ENCODE measurements at places on chromosomes 16 and 17. TPM values are rescaled to one million over a fixed set of nuclear protein-coding genes. Genes with fewer than 3 reads are reported as not detected.

DNA sequence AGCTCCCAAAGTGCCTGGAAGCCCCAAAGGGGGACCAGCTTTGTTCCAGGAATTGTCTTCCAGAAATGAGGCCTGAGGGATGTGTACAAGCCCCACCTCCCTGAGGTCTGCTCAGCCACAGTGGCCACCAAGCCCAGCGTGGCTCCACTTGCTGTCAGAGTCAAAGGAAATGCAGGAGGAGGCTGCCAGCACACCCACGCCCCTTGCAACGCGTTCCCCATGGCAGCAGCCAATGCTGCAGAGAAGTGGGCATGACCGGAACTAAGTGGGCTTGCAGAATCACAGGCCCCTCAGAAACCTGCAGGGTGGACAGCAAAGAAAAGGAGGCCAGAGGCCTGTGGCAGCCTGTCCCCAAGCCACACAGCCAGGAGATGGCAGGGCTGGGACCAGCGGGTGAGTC lies 320.8 kb downstream of the FOXL1 start:
- DNase-seq = no peak

- no peak for DNase-seq
Observed at GRCh38 chr16:24553983-24554382, 14.6 kb downstream of the RBBP6 start.

- DNase-seq = no peak
Observed at GRCh38 chr17:958712-959451, 20.7 kb downstream of the NXN start.

DNA sequence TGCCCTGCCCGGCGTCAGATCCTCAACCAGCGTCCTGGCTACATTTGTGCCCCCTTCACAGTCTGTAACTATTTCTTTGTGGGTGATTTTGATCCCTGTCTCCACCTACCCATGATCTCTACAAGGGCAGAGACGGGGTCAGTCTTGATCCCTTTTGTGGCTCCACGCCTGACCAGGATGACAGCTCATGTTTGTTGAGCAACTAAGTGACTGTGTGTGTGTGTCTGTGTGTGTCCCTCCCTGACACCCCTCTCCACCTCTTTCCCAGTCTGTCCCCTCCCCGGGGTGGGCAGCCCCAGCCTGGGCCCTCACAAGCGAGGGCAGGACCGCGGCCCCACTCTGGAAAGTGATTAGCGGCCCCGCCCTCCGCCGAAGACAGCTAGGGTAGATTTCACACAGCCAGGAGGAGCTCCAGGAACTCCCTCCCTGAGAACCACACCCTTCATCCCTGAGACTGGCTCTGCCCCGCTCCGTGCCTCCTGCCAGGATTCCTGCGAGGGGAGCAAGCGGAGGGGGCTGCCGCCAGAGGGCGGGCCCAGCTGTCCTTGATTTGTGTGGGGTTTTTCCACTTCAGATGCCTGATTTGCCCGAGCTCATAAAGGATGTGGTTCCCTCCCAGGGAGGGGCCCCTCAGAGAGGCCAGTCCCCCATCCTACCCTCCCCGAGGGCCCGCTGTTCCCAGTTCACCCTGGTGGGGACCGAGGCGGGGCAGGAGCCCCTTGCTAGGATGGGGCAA lies 5.3 kb upstream of the HS3ST6 start:
- DNase-seq = no peak

DNA sequence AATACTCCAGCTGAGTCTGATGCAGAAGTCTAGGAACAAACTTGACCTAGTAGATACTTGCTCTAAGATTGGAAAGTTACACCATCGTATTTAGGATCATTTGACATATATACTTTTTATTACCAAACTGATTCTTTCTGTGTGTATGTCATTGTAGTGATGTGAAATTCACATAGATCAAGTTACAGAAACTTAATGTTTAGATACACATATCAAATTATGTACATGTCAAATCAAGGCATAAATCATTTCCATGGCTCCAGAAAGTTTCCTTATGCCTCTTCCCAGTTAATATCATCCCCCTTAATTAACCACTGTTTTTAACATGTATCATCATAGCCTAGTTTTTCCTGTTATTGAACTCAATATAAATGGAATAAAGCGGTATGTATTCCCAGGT lies 292.0 kb upstream of the CDH11 start:
- DNase-seq = no peak

GRCh38 chr17:9174779-9175574 lies 153.7 kb downstream of the NTN1 start:
- no peak for DNase-seq

DNA sequence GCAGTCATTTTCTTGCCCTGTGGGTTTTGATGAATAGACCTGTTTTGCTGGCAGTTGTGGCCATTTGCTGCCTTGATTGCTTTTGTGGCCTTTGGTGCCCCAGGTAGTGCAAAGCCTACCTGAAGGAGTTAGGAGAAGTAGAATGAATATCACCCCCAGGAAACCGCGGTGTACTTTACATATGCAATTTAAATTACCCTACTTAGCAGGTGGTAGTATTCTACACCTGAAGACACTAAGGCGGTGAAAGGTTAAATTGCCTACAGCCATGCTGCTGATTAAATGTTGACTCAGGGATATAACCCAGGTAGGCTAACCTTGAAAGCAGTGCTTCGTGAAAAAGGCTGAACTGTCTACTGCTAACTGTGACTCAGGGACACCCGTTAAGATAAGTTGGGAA lies 27.2 kb upstream of the WWOX start:
- DNase-seq = no peak

- no peak for DNase-seq
Observed at GRCh38 chr16:28556914-28557320, 3.2 kb downstream of the SGF29 start.

GRCh38 chr17:59769887-59770286 lies 62.4 kb downstream of the VMP1 start:
- DNase-seq = no peak

DNA sequence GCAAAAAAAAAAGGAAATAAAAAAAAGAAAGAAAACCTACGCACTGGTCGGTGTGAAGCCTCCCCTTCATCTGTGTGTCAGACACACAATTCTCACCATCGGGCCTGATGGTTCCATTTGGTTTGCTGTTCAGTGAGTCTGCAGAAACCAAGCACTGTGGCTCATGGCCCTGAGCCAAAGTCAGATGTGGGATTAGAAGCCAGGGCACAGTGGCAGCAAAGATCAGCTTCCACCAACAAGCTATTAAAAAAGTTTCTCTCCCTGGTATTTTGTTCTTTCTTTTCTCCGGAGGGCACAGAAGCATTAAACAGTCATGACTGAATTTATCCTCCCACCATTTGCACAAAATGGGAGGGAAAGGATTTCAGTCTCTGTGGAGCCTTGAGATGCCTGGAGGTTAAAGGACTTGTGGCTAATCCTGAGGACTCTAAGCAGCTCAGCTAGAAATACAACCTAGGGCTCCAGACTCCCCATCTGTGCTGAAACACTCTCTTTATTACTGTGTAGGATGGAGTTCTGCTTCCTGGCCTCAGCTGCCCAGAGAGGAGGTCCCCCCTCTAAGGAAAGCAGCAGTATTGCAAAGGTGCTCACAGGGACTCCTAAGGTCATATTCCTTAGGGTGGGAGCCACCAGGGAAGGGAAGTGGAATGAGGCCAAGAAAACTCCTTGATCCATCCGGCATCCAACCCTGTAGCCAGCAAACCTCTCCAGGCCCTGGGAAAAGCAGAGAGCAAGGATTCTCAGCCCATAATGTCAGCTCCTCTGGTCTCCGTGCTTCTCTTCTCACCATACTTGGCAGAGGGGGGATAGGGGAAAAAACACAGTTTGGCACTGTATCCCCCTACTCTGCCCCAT lies 28.2 kb downstream of the SLC39A11 start:
- no peak for DNase-seq

- no peak for DNase-seq
Observed at GRCh38 chr17:66455060-66455459, 152.6 kb downstream of the PRKCA start.

DNA sequence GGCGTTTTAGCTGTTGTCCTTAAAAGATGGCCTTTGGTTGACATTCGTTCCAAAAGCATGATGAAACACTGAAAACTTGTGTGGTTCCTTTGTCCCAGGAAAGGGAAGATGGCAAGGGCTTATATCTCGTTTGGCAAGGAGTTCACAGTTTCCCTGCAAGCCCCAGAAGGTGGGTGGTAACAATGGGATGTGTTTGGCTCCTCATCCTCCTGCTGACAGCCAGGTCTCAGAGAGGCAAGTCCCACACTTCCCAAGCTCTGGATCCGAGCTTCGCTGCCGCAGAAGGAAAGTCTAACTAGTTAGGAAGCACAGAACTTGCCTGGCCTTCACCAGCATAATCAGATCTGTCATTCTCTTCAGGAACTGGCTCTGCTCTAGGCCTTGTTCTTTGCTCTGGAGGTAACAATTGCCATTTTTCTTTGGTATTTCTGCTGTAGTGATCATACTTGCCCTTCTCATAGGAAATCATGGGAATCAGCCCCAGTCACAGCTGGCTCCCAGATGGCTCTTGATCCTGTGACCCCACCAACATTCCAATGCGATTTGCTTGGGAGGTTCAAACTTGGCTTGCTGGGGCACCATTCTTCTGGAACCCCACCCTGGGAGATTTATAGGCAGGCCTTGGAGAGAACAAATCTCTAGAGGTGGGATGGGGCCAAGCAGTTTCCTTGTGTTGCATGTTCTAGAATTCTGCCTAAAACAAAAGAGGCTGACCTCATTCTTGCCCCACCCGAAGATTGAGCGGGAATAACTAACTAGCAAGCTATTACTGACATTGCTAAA lies 17.9 kb downstream of the KPNA2 start:
- DNase-seq = no peak

DNA sequence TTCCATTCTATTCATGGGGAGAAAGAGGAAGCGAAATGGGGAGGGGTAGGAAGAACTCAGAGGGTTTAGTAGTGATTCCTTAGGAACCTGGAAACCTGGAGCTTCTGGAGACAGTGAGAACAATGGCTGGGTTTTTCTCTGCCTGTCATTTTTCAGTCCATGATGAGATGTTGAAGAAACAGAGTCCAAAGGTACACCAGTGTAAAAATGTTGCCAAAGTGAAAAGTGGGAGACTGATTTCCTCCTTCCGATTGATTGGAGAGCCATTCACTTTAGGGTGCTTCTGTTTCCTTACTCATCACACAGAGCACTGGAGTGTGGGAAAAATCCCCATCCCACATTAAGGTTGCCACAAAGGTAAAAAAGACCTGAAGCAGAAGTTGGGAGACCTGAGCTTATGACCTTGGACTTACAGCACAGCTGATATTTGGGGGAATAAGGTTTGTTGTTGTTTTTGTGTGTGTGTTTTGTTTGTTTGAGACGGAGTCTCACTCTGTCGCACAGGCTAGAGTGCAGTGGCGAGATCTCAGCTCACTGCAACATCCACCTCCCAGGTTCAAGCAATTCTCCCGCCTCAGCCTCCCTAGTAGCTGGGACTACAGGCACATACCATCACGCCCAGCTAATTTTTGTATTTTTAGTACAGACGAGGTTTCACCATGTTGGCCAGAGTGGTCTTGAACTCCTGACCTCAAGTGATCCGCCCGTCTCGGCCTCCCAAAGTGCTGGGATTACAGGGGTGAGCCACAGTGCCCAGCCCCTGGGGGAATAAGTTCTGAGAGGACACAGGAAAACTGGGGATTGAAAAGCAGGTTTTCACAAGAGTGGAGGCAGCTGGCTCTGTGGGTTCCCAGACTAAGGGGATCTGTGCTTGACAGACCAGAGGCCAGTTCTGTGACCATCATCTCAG lies 1.4 kb upstream of the DHX8 start:
- no peak for DNase-seq

DNA sequence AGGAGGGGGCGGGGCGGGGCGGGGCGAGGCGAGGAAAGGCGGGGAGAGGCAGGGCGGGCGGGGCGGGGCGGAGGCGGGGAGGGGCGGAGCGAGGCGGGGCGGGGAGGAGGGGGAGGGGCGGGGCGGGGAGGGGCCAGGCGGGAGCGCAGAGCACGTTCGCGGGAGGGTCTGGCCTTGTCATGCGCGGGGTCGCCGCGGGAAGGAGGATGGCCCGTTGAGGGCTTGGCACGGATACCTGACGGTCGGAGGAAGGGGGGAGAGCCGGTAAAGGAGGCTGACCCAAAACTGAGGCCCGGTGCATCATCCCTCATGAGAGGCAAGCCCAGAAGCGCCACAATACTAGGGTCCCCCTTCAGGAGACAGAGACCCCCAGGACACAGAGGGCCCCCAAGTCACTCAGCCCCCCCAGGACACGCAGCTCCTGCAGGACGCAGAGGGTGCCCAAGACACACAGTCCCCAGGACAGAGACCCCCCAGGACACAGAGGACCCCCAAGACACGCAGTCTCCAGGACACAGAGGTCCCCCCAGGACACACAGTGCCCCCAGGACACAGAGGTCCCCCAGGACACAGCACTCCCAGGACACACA lies 593 bp upstream of the WDR45B start:
- no peak for DNase-seq

DNA sequence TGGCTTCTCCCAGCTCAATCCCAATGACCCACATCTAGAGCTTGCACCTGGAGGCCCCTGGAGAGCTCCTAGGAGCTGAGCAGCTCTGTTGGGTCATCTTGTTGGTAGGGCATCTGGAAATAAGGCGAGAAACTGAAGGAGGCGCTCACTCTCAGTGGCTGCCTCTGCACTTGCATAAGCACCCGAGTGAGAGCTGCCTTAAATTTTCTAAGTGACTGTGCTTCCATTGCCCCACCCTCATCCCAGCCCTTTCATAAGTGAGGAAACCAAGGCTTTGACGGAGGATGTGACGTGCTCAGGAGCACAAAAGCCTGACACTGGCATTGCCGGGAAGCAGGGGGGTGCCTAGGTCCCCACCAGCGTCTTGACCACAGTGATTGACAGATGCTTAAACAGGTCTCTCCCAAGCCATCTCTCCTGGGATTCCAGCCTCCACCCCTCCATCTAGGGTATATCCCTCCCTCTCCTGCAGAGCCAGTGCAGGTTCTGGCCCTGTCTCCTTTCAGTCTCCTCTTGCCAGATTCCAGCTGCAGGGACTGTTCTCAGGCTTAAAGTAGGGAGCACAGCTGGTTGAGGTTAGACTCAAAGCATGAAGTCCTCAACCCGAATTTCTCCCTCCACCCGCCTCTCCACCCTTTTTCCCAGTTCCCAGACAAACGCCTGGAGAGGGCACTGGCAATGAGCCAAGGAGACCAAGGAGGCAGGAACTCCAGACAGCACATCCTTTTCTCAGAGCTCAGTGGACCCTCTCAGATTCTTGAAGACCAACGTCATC lies 113.7 kb downstream of the IRX5 start:
- DNase-seq = peak; percentile 26

Gene ITGAX
- 9.6 TPM for total RNA-seq

Gene MPV17L
- total RNA-seq = 39.6 TPM

Gene LMF1
- 8.8 TPM for total RNA-seq

Gene HLF
- 59.3 TPM for total RNA-seq

Gene NLE1
- 7.7 TPM for total RNA-seq

Gene STH
- total RNA-seq = not detected
